ENCODE measurements at places on chromosomes 7 and 10.
A peak's percentile ranks its signal among the peaks of the same experiment; 100 is the strongest.

DNA sequence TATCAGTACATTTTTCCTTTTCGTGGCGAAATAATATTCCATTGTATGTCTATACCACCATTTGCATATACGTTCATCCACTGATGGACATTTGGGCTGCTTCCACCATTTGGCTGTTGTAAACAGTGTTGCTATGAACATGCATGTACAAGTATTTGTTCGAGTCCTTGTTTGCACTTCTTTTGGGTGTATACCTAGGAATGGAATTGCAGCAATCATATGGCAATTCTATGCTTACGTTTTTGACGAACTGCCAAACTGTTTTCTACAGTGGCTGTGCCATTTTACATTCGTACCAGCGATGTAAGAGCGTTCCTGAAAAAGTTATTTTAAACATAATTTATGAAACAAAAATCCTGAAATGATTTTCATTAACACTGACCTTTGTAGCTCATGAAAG lies 79.5 kb downstream of the HIPK2 start:
- no peak for DNase-seq

DNA sequence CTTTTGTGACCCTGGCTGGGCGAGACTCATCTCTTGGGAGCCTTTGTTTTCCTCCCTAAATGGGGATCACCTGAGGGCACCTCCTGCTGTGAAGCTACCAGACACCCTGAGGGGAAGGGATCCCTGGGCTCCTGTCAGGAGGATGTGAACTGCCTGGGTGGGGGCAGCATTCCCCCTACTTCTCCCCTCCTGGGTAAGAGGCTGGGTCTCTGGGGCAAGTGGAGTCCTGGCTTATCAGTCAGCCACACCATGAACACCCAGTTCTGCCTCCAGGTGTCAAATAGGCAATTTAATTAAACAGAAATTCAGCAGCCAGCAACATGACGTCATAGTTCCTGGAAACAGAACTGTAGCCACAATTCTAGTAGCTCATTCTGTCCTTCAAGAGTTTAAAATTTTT lies 97.7 kb upstream of the RET start:
- no peak for DNase-seq

GRCh38 chr7:24334012-24334411 lies 50.0 kb downstream of the NPY start:
- no peak for DNase-seq

DNA sequence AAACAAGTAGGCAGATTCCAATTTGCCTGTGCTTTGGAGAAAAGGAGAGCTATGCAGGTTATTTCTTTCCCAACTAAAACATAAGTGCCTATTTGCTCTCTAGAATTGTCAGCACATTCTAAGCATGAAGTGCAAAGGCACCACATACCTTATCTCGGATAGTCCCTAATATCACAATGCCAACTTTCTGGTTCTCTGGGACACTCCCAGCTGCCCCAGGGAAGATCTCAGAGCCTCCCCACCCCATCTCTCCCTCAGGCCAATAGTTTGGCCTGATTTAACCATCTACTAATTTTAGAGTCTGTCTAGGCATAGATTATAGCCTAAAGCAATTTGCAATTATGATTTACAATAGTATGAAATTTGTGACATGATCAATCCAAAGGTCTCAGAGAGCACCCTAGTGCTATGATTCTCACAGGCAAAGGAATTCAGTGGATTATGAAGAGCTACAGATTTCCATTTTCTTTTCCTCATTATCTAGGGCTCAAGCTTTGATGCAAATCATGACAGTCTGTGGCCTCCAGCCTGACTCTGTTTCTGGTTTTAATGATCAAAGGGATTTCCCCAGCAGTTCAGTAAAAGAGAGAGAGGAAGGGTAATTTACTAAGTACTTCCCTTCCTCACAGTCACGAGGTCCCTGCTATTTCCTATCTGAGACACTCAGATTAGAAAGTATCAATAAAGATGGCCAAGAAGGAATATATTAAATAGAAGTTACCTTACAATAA lies 29.0 kb upstream of the IL6 start:
- DNase-seq, result no peak

- DNase-seq, result no peak
Observed at GRCh38 chr7:106155027-106155426, 42.9 kb upstream of the SYPL1 start.

DNA sequence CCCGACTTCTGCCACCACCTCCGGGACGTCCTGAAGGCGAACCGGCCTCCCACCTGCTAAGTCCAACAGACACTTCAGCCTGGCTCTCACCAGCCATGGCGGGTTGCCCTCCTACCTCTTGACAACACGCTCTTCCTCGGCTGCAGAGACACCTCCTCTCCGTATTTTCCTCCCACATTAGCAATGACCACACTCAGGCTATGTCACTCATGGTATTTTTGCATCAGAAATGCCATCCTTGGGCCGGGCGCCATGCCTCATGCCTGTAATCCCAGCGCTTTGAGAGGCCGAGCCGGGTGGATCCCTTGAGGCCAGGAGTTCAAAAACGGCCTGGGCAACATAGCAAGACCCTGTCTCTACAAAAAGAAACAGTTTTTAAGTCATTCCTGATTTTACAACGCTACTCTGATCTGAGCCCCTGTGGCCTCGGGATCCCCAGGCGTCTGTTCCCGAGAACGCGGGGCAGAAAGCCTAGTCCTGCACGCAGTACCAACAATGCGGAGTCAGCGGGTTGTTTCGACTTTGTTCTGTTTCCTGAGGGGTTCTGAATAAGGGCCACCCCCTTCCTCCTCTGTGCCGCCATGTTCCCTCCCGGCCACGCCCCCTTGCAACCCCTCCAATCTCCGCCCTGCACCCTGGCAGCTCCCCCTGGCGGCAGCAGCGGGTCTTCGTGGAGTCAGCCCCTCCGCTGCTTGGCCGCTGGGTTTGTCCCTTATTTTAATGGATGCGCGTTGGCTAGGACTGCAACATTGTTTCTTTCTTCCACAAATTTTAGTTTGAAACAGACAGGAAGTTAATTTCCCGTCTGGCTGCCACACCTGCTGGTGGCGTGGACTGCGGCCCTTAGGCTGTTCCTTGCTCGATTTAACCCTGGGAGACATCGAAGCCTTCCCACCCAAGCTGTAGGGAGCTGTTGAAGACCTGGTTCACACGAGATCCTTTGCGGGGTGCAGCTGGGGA lies 9.7 kb upstream of the ZFAND2A start:
- peak; percentile 89 for DNase-seq

DNA sequence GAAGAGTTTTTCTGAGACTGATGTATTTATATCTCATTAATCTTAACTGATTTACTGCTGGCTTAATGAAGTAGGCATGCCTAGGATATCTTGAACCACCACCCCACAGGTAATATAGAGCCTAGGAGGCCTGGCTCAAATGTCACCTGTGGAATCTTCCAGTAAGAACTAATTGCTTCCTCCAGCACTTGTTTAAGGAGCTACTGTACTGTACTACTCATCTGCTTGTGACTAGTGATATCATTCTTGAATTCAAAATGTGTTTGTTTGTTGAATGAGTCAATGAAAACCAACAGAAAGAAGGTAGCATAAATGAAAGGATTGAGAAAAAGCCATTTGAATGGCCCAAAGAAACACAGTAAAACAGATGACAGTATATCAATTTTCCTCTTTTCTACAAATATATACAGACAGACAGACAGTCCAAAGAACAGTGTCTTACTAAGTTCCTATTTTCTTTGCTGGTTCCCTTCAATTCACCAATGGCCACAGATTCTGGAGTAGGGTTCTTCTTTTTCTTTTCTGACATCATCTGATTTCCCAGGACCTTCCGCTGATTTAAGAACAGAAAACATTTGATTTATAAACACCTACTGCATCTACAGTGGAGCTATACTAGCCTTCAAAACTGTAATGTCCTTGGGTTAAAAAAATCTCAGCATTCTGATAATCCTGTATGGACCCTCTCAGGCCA lies 43.7 kb upstream of the SLIT1 start:
- DNase-seq, result no peak

DNA sequence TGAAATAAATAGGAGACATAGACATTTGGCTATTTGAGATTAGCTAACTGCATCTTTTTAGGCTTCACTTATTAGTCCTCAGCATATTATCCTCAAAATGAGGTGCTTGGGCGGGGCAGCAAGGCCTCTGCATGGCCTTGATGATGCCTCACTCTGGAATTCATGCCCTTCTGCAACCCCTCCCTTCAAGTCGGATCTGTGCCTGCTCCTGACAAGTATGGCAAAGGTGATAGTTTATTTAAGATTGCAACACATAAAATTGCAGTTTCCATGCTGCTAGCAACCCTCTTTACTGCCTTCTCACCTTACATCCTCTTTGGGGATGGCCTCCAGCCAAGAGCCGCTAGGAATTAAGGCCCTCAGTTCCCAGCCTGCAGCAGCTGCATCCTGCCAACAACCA lies 241.3 kb upstream of the ADARB2 start:
- DNase-seq, result no peak

DNA sequence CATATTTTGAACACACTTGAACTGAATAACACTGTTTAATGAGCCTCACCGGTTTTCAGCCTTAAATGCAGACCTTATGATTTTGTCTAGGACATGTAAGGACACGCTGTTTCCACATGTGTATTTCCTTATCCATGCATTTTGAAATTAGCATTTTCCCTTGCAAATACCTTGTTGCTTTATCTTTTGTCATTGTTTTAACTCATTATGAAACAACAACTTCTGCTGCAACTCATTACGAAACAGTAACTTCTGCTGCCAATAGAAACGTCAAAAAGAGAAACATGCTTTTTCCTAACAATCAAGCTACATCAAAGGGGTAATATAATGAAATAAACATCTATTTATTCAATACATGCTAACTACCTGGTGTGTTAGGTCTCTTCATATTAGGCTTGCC lies 322.0 kb downstream of the AGMO start:
- no peak for DNase-seq

DNA sequence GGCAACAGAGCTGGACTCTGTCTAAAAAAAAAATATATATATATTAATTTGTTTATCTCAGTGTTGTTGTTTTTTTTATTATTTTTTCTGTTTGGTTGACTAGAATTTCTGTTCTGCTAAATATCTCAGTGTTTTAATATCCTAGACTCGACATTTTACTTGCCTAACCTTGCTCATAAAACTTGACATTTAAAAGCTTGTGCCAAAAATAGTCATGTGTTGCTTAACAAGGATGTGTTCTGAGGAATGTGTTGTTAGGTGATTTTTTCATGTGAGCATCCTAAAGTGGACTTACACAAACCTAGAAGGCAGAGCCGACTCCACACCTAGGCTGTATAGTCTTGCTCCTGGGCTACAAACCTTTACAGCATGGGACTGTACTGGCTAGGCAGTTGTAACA lies 23.1 kb downstream of the NRBF2 start:
- DNase-seq, result no peak

GRCh38 chr7:29249860-29250259 lies 55.3 kb downstream of the CHN2 start:
- no peak for DNase-seq

DNA sequence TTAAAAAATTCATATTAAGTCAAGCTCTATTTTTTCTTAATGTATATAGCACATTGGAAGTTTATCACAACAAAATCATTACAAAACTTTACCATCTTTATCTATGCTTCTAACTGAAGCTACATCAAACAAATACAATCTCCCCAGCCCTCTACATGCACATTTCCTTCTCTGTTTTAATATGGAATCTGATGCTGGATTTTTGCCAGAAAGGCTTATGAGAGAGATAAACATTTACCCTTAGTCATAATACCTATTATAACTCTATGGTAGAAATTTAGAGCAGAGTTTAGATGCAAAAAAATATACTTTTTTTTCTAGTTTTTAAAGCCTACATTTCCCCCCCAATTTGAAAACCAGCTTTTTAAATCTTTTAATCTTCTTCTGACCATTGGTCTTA lies 1198.6 kb downstream of the GATA3 start:
- no peak for DNase-seq
